Glutamatergic neuron (in vitro differentiated cells): ENCODE measurements at places on chromosomes 11 and 22. TPM values are rescaled to one million over a fixed set of nuclear protein-coding genes. Genes with fewer than 3 reads are reported as not detected.

GRCh38 chr11:65646958-65647701, 9.2 kb downstream of the SIPA1 start:
- peak; percentile 57 for DNase-seq

DNA sequence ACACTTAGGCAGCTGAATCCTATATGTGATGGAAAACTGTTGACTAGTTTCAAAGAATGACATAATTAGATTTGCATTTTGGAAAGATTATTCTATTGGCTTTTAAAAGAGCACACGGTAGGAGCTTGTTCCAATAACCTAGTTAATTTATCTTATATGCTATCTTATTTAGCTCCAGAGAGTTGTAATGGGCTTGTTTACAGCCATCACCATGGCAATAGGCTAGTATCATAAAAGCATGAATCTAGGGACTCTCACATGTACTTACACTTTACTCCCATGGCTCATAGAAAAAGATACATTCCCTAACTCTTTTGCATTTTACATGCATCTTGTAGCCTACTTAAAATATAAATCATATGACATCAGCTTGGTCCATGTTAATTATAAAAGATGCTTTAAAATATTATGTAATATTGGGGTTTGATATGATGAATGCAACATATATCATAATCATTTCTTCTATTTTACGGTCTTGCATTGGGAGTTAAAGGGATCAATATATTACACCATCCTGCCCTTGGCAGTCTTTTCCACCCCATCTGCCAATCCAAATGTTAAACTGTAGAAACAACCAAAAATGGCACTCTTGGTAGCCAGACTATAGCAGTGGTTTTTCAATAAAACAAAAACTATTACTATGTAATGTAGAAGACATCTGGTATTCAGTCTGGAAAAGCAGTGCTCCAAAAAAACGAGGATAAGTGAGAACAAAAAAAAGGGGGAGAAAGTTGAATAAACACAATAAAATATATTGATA, 2254.0 kb downstream of the LRRC4C start:
- DNase-seq, result no peak

DNA sequence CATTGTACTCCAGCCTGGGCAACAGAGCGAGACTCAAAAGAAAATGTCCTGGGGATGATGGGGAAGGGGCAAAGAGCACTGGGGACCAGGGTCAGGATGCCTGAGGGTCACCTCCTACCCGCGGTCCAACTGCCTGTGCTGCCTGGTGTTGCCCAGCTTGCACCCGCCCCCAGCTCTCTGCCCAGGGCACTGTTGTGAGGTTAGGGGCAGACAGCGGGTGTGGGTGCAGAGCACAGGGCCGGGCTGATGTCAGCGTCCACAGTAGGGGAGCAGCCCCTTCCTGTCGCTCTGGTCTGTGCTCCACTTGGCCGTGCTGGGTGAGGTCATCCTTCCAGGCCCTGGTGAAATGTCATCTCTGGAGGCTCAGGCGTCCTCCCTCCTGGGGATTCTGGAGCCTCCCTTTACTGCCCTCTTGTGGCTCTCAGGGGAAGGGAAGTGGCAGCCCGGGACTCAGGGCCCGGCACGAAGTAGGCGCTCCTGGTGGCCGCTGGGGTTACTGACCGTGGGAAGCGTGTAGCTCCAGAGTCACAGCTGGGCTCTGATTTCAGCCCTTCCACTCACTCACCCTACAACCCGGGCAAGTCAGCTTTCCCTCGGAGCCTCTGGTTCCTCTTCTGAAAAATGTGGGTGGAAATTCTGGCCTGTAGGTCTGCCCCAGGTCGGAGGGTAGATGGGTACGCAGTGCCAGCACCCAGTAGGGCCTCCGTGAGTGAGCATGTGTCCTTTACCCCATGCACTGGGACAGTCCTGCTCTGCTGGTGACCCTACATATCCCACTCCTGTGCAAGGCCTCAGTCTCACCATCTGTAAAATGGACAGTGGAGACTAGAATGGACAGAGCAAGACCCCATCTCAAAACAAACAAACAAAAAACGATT, 17.3 kb upstream of the PRR5 start:
- DNase-seq, result peak; percentile 85

DNA sequence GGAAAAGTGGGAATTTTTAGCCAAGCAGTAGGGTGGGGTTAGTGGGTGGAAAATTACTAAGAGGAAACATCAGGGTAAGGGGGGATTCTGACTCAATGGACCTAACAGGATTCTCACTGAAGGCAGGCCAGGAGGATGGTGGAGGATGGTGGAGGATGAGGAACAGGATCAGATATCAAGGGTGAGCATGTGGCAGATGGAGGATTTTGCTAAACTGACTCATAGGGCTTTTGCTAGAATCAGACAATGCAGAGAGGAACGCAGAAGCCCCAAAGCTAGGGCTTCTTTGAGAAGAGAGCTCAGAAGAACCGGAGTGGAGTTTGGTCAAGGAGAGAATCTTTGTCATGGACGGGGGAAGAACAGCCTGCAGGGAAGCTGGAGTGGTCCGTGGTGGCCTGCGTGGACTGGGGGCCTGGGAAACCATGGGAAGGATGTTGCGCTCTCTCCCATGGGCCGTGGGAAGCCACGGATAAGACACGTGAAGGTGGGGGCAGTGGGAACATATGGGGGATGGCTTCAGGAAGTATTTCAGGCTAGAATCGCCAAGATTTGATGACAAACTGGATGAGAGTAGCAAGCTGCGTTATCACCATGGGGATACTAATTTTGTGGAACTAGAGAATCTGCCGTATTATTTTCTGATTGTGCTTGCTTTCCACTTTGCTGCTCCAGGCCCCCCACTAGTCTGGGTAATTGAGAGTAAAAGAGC, 165.2 kb downstream of the LDLRAD3 start:
- no peak for DNase-seq

- no peak for DNase-seq
Measured at GRCh38 chr11:133901999-133902398, 54.8 kb downstream of the IGSF9B start.

DNA sequence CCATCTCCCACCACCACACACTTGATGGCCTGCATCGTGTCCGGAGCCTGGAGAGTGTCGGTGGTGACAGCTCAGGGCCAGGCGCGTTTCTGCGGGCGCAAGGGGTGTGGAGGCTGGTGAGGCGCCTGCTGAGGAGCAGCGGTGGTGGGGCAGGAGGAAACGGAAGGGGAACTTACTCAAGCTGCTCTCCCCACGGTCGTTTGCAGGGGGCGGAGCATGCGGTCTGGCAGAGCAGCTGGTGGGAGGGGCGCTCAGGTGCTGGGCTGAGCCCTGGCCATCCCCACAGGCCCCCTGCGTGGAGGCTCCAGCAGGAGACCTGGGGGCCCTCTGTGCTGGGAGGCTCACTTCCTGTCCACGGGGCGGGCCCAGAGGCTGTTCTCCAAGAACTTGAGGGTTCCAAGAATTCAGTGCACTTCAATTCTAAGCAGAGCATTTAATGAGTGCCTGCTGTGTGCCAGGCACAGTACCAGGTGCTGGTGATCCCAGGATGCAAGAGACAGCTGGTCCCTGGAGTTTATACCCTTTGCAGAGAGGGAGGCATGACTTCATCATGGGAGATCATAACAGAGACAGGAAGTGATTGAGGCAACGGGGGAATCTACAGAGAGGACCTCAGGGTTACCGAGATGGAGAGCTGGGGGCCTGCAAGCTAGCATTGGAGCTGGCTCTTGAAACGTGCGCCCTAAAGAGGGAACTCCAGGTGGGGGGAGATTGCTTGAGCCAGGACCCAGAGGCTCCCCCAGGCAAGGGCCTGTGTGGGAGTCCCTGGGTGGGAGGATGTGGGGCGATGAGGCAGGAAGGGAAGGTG, at the start of gene RAC2:
Gene RAC2 (minus strand): TSS at position 156 of the 808 bp plus-strand sequence. CDS start 121 bp downstream, at position 35.
- no peak for DNase-seq

The NRXN2 gene
- 50.4 TPM for total RNA-seq

The LRRN4CL gene
- 1.8 TPM for total RNA-seq

The NLRP10 gene
- total RNA-seq, result not detected
